ENCODE measurements at places on chromosomes 11 and 22.

GRCh38 chr11:74691755-74692154 is 39.5 kb downstream of the CHRDL2 start:
- DNase-seq = no peak

GRCh38 chr11:134334796-134335571 is 3.2 kb downstream of the GLB1L2 start:
- no peak for DNase-seq

GRCh38 chr11:122820158-122820557 is 18.1 kb upstream of the CRTAM start:
- DNase-seq = no peak

DNA sequence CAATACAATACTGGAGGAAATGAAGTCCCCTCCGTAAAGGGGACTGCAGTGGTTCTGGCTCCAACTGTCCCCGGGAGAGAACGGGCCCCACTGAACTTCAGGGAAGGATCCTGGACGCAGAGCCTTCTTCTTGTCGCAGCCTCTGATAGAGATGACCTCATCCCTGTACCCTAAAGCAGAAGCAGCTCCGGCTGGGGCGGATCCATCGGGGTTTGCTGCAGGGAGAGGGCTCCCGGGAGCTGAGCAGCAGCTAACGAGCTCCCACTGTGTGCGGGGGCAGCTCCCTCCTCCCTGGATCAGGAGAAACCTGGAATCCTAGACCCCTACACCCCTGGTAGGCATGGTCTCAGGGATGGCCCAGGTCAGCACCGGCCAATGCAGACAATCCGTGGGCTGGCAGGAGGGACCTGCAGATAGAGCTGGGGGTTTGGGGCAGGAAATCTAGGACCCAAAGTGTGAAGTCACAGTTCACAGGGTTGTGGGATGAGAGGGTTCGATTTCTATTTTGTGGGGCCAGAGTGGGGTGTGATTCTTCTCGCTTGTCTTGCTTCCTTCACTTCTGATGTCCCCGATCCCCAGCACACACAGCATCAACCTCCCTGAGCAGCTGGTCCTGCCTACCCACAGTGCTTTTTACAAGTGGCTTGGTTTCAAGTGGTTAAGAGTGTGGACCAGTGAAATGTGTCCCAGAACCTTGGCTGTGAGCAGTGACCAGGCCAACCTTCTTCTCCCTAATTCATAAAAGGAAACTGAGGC is 12.9 kb downstream of the KIAA0930 start:
- no peak for DNase-seq

- DNase-seq = no peak
Observed at GRCh38 chr11:10236840-10237239, 57.2 kb downstream of the SBF2 start.

DNA sequence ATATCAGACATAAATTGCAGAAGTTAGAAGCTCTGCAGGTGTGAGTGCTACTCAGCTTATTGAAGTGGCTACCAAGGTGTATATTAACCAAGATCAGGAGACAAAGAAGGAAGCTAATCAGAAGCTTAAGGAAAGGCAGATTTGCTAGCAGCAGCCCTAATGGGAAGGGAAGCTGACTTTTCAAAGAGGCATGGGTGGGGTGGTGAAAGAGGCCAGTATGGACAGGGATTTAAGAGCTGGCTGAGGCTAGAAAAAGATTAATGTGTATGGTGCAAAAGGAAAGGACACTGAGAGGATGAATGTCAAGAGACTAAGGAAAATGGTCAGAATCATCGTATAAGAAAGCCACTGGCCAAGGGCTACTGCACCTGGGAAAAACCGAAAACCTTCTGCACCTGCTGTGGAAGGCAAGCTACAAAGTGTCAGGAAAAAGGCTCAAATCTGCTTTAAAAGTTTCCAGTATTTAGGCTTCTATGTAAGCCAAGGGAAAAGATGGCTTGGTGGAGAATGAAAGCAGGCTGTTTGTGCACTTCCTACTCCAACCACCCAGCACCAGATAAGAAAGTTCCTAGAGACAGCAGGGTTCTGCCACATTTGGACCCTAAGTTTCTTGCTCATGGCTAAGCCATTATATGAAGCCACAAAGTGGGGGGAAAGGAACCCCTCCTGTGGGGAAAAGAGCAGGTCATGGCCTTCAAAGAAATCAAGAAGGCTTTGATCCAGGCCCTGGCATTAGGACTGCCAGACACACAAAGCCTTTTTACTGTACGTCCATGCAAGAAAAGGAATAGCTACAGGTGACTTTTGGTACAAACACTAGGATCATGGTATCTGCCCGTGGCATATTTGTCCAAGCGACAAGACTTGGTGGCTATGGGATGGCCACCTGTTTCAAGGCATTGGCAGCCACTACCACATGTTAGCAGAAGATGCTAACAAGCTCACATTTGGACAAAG is 40.9 kb upstream of the GLYAT start:
- no peak for DNase-seq

GRCh38 chr11:35308157-35308556 is 111.2 kb downstream of the SLC1A2 start:
- DNase-seq = no peak

Data from effector CD4-positive, alpha-beta T cell (primary cell).